Stimulated activated CD4-positive, alpha-beta T cell treated with anti-CD3 and anti-CD28 coated beads, TNF-alpha, amount 100 ng/mL, for 48 hours (primary cell): ENCODE measurements at places on chromosomes 11 and 22.

GRCh38 chr22:49566693-49567092 is 261.0 kb downstream of the BRD1 start:
- DNase-seq, result no peak

- DNase-seq, result no peak
These were observed 2.7 kb downstream of the MDK start for GRCh38 chr11:46383974-46384701.

DNA sequence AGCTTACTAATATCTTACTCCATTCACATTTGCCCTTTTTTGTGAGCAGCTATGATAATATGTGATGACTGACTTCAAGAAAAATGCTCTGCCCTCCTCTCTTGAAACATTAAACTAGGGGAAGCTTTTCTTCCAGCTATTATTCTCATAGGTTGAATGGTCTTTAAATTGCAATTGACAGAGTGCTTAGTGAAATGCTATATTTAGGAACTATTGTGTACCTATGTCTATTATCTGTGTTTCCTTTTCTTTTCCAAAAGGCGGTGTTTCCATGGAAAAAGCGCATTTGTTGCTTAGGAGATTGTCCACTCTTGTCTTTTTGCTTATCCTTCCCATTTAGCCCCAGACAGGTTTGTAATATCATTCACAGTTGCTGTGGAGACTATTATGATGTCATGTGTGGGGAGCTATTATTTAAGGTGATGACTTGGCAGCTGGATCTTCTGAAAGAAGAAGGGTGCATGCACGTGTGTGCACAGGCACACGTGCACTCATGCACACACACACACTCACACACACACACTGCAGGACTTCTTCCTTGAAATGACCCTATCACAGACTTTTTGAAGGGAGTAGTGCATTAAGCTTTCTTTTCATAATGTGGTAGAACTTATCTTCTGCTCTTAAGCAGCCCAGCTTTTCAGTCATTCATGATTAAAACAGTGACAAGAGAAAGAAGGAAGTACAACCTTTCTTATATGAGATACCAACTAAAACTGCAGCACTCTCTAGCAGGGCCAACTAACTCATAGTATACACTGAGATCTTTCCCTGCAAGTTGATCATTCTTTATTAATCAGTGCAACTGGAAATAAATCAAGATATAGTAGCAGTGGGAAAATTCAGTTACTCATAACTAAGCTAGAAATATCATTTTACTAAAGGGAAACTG is 340.8 kb upstream of the MTNR1B start:
- no peak for DNase-seq

GRCh38 chr22:27197618-27198017 is 540.2 kb downstream of the MIAT start:
- DNase-seq, result no peak

DNA sequence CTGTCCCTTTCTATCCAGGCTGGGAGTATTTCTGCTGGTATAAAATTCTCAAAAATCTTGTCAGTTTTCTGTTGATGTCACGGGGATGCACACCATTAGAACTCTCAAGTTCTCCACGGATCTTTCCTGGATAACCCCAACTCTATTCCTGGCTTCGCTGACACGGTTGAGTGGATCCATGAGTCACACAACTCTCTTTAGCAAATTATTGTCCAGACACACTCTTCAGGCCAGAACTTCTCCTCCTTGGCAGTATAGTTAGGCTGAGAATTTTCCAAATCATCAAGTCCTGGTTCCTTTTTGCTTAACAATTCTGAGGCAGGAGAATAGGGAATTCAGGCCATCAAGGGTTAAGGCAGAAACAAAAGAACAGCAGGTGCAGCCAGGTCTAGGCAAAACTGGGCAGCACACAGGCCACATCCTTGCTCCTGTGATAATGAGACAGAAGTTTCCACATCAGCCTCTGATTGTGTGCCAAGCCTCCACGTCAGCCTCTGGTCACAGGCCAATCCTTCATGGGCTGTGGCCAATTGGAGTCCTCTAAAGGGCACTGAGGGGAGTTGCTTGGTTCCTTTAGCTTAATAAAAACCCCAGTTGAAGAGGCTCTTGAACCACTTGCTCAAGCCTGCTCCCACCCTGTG is 5.7 kb upstream of the ACAT1 start:
- DNase-seq, result no peak

DNA sequence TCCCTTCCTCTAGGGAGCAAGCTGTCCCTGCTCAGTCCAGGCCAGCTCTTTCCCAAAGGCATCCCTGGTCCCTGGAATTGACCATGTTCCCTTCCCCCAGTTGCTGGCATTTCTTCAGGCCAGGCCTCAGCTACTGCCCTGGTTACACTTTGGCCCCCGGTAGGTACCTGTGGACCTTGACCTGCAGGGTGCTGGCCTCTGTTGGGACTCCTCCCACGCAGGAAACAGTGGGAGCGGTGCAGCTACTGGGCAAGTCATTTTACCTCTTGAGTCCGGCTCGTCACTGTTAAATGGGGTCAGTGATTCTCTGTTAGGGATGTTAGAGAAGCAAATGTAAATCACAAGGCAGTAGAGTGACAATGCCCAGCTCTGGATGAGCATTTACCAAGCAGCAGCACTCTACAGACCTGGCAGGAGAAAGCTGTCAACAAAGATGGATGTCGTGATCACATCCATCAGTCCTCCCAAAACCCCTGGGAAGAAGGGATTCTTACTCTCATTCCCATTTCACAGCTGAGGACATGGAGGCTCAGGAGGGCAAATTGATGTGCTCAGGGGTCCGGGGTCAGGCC is 16.9 kb downstream of the MYO7A start:
- no peak for DNase-seq

DNA sequence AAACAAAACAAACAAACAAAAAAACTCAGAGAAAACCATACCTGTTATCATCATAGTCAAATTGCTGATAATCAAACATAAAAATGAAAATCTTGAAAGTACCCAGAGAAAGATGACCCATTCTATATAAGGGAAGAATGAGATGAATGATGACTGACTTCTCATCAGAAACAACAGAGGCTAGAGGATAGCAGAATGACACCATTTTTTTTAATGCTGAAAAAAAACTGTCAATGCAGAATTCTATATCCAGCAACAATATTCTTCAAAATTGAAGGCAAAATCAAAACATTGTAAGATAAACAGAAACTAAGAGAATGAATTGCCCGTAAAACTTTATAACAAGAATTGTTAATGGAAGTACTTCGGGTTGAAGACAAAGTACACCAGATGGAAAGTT is 122.1 kb downstream of the ENTHD1 start:
- DNase-seq, result no peak

DNA sequence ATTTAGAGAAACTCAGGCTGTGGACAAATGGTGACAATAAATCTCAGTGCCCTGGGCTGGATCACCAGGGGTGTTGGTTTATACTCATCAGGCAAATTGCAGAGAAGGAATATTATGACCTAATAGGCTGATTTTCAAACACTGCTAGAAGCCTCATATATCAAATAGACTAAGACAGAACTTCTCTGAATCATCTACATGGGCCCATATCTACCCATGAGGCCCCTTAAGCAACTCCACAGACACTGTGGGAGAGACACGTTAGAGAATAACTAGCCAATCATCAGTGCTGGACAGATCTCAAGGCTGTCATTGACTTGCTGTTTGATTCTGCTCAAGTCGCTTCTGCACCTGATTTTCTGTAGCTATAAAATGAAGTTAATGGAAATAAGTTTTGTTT is 545.8 kb downstream of the SOX6 start:
- no peak for DNase-seq

- DNase-seq, result no peak
These were observed 11.7 kb upstream of the ANKRD42 start for GRCh38 chr11:83181815-83182214.

GRCh38 chr11:13761250-13761649 is 92.8 kb downstream of the FAR1 start:
- DNase-seq, result no peak

- no peak for DNase-seq
These were observed 26.5 kb downstream of the MED15 start for GRCh38 chr22:20533879-20534265.

GRCh38 chr11:134576721-134577171 is 164.7 kb upstream of the B3GAT1 start:
- DNase-seq, result no peak

GRCh38 chr11:95241681-95242081 is 10.7 kb upstream of the SESN3 start:
- DNase-seq, result no peak

GRCh38 chr22:20428496-20429253 is 8.9 kb downstream of the SCARF2 start:
- DNase-seq, result no peak

GRCh38 chr11:27678242-27678641 is 22.0 kb downstream of the BDNF start:
- no peak for DNase-seq

GRCh38 chr11:90124946-90125345 is 9.5 kb upstream of the NAALAD2 start:
- no peak for DNase-seq

DNA sequence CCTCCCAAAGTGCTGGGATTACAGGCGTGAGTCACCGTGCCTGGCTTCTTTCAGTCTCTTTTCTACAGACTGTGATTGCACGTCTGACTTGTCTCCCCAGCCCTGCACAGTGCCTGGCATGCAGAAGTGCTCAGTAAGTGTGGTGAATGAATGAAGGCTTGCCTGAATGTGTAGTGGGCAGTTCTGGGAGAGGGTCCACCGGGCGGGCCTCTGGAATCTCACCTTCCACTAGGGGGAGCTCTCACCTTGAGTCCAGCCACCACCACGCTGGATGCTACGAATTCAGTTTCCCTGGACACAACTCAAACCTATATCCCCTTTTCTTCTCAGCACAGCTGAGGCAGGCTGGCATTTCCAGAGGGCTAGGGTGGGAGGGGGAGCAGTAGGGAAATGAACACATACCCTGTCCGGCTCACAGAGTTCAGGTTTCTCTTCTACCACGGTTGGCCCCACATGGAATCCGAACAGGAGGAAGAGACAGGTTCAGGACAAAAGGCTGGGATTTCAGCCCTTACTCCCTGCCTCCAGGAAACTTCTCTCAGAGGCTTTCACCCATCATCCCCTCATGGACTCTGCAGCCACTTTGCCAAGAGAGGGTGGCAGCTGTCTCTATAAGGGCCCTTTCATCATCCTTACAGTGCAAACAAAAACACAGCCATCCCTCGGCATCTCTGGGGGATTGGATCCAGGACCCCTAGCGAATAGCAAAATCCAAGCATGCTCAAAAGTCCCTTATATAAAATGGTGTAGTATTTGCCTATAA is 86.8 kb downstream of the NECTIN1 start:
- DNase-seq, result no peak

DNA sequence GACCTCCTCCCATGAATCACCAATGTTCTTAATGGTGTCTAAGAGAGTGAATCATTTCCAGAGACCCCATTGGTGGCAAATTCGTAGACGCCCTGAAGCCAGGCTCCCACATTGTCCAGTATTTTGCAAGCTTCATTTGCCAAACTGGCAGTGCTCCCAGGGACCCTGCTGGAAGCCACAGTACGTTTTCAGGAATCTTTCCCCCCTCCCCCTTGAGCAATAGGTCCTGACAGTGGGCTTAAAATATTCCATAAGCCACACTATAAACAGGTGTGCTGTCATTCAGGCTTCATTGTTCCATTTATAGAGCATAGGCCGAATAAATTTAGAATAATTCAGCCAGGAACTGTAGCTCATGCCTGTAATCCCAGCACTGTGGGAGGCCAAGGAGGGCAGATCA is 125.3 kb downstream of the MORC2 start:
- DNase-seq, result no peak

GRCh38 chr11:102914238-102915043 is 39.7 kb upstream of the MMP12 start:
- DNase-seq, result no peak

DNA sequence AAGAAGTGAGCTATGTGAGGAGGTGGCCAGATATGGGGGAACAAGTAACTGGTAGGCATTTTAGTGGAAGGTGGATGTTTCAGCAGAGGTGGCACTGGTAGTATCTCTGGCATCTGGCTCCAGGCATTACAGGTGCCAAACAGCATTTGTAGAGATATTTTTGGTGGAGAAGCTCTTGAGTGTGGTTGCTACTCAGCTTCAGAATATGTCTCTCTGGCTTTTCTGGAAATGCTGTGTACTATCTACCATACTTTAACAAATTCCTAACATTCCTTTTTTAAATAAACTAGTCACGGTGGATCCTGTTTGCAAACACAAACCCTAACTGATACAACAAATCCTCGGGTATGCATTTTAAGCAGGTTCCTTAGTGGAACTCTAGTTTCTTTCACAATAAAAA is 128.0 kb downstream of the BARX2 start:
- no peak for DNase-seq

- no peak for DNase-seq
These were observed 127.9 kb upstream of the MTMR2 start for GRCh38 chr11:96051820-96052219.

DNA sequence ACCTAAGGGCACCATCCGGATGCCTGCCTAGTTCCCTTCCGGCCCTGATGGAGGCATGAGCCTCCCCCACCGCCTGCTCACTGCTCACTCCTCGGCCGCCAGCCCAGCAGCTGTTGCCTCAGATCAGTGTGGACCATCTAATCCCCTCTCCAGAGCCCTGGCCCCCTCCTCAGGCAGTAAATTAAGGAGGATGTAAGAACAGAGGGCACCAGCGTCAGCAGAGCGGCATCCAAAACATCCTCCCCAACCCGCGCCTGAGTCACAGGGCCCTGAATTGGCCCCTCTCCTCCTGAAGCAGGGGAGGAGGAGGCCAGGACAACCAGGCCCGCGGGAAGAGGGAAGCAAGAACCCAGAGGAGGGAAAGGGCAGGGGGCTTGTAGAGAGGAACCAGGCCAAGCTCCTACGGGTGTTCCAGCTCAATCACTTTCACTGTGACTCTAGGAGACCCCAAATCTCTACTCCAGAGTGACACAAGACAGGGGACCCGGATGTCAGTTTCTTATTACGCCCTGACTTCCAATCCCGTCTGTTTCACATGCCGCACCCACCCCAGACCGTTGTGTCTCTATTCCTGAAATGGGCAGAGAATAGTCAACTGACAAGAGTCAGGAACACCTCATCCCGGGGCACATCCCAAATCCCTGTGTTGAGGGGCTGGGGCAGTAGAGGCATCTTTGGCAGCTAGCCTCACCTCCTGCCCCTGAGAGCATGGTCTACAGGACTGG is 31.3 kb upstream of the MYOD1 start:
- no peak for DNase-seq

- DNase-seq, result no peak
These were observed 71.8 kb downstream of the DSCAML1 start for GRCh38 chr11:117725048-117725734.

- no peak for DNase-seq
These were observed 35.7 kb downstream of the SFI1 start for GRCh38 chr22:31532060-31532459.

DNA sequence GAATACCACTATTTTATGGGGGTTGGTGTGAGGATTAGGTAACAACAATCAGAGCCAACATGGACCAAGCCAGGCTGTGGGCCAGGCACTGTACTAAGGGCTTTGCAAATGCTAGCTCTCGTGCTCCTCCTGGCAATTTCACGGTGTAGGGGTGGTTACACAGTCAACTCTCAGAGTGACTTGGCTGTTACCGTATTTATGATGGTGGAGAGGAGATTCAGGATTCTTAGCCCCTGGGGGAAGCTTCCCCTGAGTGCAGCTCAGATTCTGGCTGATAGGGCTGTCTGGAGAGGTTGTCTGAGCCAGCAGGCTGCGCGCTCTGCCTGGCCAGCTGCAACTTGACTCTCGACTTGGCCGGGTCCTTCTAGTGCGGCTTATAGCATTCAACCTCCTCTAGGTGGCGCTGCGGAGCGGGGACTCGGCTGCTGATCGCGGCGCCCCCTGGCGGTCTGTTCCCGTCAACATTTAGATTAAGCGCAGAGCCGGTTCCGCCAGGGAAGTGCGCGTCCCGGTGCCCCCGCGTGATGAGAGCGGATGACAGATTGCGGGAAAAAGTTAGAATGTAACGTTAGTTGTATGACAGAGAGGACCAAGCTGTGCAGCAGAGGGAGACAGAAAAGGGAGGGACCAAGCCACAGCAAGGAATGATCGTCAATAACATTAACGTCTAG is 4.5 kb upstream of the NCF4 start:
- peak; percentile 82 for DNase-seq
